ENCODE measurements at places on chromosomes 6 and 20. TPM values are rescaled to one million over a fixed set of nuclear protein-coding genes. Genes with fewer than 3 reads are reported as not detected.

DNA sequence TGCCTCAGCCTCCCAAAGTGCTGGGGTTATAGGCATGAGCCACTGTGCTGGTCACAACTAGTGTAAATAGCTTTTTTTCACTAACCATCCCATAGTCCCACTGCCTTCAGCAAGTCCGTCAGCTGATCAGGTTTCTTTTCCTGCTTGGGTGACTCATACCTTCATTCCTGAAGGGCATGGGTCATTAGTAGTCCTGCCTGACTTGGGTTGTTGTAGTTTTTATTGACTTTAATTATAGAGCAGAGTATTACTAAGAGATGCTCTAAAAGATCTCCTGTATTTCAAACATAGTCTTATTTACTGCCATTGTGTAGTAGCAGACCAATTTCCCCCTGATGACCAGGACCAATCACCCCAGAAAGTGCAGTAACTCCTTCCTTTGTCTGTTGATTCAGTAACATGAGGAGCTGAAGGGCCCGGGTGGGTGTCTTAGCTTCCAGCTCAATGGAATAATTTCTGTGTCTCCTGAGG lies 25.8 kb downstream of the HLA-C start:
- no peak overlapping the region for H3K4me3 ChIP-seq
- no peak for DNase-seq

ANKRD66 gene
- not detected for polyA plus RNA-seq

- no peaks in the 10 kb centered on the region for H3K27me3 ChIP-seq
- no peaks in the 10 kb centered on the region for H3K4me1 ChIP-seq
- H3K36me3 ChIP-seq: no peaks in the 10 kb centered on the region
- no peak for DNase-seq
These were observed 23.7 kb upstream of the SIRT5 start for GRCh38 chr6:13550656-13551055.

BNIP5 gene
- polyA plus RNA-seq: not detected

GRCh38 chr20:33567949-33568348 lies 78.1 kb downstream of the CBFA2T2 start:
- no peak overlapping the region for H3K27ac ChIP-seq
- no peak overlapping the region for H3K4me3 ChIP-seq
- no peaks in the 10 kb centered on the region for H3K4me1 ChIP-seq
- no peaks in the 10 kb centered on the region for H3K27me3 ChIP-seq

GRCh38 chr6:68572525-68572924 lies 62.6 kb upstream of the ADGRB3 start:
- no peak overlapping the region for H3K4me3 ChIP-seq
- H3K4me1 ChIP-seq: no peaks in the 10 kb centered on the region
- DNase-seq: peak; percentile 11
- no peaks in the 10 kb centered on the region for H3K36me3 ChIP-seq
- H3K27me3 ChIP-seq: no peaks in the 10 kb centered on the region
- no peak overlapping the region for H3K27ac ChIP-seq

DNA sequence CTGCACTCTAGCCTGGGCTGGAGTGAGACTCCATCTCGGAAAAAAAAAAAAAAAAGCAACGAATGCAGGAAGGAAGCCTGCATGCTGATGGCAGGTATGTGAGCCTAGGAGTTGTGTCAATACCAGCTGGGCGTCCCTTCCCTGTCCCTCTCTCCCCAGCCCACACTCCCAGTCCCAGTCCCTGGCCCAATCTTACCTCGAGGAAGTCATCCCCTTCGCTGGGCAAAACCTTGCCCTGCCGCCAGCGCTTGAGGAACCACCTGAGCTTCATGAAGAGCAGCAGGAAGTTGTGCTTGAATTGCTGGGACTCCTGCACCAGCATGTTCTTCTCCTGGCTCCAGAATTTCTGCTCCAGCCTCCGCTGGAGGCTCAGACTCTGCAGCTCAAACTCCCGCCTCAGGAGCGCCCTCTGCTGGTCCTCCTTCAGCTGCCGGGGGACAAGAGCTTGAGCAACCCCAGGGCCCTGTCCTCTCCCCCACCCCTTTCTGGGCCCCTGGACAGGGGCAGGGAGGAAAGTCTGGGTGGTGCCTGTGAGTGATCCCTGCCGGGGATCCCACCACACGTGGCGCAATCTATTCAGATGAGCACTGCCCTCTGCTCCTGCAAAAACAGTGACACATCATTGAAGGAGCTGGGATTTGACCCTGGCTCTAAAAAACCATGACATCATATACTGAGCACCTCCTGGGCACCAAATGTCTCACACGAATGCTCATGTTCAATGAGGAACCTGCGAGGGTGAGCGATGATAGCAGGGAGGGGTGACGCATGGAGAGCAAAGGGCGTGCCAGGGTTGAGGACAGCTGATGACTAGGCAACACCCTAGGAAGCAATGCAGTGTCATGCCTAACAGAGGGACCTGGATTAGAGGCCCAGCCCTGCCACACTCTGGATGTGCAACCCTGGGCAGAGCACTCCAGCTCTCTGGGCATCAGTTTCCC lies 35.0 kb upstream of the DSN1 start:
- no peaks in the 10 kb centered on the region for H3K27me3 ChIP-seq
- peaks cover 54% of the 10 kb centered on the region for H3K36me3 ChIP-seq

- DNase-seq: no peak
These were observed 60.4 kb downstream of the SULF2 start for GRCh38 chr20:47724910-47725247.

GRCh38 chr20:62493253-62493885 lies 17.6 kb upstream of the GATA5 start:
- no peak overlapping the region for H3K4me3 ChIP-seq
- peak; percentile 64 for DNase-seq
- peaks cover 8% of the 10 kb centered on the region for H3K4me1 ChIP-seq
- no peaks in the 10 kb centered on the region for H3K36me3 ChIP-seq
- H3K27me3 ChIP-seq: peaks cover 4% of the 10 kb centered on the region
- no peak overlapping the region for H3K27ac ChIP-seq

HTR1B gene
- polyA plus RNA-seq: 0.63 TPM

GRCh38 chr6:36302227-36302976 lies 32.5 kb downstream of the PNPLA1 start:
- H3K36me3 ChIP-seq: no peaks in the 10 kb centered on the region
- H3K27ac ChIP-seq: no peak overlapping the region
- H3K27me3 ChIP-seq: no peaks in the 10 kb centered on the region
- H3K4me3 ChIP-seq: peak overlapping the region; percentile 21
- H3K4me1 ChIP-seq: no peaks in the 10 kb centered on the region

- H3K27ac ChIP-seq: no peak overlapping the region
- DNase-seq: no peak
- no peaks in the 10 kb centered on the region for H3K36me3 ChIP-seq
- peaks cover under 1% of the 10 kb centered on the region for H3K27me3 ChIP-seq
- H3K4me1 ChIP-seq: no peaks in the 10 kb centered on the region
These were observed 82.0 kb downstream of the PPP1R14C start for GRCh38 chr6:150224820-150225219.

ETV7 gene
- 0.31 TPM for polyA plus RNA-seq

DNA sequence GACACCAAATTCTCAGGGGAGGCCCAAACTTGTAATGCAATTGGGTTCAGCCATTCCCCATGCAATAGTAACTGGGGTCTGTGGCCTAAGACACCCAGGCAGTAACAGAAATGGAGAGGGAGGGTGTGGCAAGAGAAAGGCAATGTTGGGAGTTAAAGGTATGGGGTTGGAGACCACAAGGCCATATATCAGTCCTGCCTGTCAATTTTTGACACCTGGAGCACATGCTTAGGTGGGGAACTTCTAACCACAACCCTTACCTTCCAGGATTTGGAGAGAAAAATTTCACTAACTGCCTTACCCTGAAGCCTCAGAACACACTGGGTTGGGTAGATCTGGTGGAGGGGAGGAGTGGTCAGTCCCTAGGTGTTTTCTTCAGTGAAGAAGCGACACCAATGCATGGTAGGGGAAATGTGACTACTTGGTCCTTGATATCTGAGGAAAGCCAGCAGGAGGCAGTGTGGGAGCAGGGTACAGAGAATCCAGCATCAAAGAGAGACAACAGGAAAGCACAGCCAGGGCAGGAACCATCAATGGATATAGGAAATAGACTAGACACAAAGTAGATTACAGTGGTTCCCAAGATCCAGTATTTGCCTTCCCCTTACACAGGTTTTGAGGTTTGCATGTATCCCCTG lies 6.8 kb upstream of the USP49 start:
- H3K36me3 ChIP-seq: peaks cover 24% of the 10 kb centered on the region
- no peak overlapping the region for H3K27ac ChIP-seq
- no peak overlapping the region for H3K4me3 ChIP-seq
- H3K27me3 ChIP-seq: no peaks in the 10 kb centered on the region
- DNase-seq: no peak

GRCh38 chr6:152273638-152274037 lies 363.5 kb downstream of the SYNE1 start:
- no peak for DNase-seq
- H3K4me1 ChIP-seq: no peaks in the 10 kb centered on the region
- H3K36me3 ChIP-seq: peaks cover 36% of the 10 kb centered on the region
- no peaks in the 10 kb centered on the region for H3K27me3 ChIP-seq
- no peak overlapping the region for H3K27ac ChIP-seq

GRCh38 chr6:131029626-131030297 lies 33.3 kb downstream of the EPB41L2 start:
- H3K27me3 ChIP-seq: no peaks in the 10 kb centered on the region

MRPL14 gene
- polyA plus RNA-seq: 97.0 TPM

GRCh38 chr6:34455831-34456230 lies 10.0 kb upstream of the PACSIN1 start:
- H3K27me3 ChIP-seq: no peaks in the 10 kb centered on the region
- no peaks in the 10 kb centered on the region for H3K4me1 ChIP-seq
- no peak overlapping the region for H3K4me3 ChIP-seq

DNA sequence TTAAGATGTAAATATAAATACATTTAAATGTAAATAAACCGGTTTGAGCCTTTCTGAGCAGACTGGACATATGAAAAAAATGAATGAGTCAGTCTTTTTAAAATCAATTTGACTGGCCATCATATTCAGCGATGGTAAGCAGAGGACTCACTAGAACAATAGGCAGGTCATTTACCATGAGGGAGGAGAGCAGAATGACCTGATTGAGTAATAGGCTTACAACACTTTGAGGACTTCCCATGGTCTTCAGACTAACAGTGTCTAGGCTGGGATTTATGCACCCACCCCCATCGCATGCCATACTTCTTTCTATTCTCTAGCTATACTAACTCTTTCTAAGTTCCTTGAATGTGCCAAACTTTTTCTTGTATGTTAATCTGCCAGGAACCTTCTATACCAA lies 241.9 kb upstream of the RAB32 start:
- DNase-seq: no peak
- H3K4me3 ChIP-seq: no peak overlapping the region
- no peaks in the 10 kb centered on the region for H3K36me3 ChIP-seq
- H3K4me1 ChIP-seq: peaks cover 8% of the 10 kb centered on the region

- H3K4me1 ChIP-seq: peaks cover 5% of the 10 kb centered on the region
- DNase-seq: no peak
- H3K36me3 ChIP-seq: no peaks in the 10 kb centered on the region
- H3K27me3 ChIP-seq: no peaks in the 10 kb centered on the region
These were observed 197.3 kb downstream of the ZFAND3 start for GRCh38 chr6:38016824-38017223.

MRAP2 gene
- 0.44 TPM for polyA plus RNA-seq

NQO2 gene
- polyA plus RNA-seq: 22.5 TPM

DNA sequence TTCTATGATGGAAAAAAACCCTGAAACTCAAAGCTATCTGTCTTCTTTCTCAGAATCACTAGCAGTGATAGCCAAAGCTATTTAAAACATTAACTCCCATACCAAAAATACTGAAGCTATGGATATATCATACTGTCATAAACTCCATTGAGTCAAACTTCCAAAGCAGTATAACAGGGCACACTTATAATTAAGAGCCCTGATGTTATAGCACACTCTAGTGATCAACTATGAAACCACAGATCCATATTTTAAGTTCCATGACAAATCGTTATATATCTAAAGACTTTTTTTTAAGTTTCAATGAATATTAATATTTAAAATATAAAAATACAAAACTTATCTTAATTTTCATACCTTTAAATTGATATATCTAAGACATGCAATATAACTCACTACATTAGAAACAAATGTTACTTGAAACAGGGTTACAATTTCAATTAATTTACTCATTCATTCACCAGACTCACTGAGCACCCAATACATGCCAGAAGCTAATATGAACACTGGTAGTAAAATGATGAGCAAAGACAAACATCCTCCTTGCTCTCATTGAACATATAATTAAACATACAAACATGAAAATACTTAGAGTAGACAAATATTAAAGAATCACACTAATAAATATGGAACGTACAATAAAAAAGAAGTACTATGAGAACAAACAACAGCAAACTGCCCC lies 69.3 kb downstream of the IBTK start:
- peaks cover 66% of the 10 kb centered on the region for H3K36me3 ChIP-seq
- peak; percentile 19 for DNase-seq
- no peaks in the 10 kb centered on the region for H3K4me1 ChIP-seq
- peak overlapping the region; percentile 51 for H3K27ac ChIP-seq
- no peaks in the 10 kb centered on the region for H3K27me3 ChIP-seq

DNA sequence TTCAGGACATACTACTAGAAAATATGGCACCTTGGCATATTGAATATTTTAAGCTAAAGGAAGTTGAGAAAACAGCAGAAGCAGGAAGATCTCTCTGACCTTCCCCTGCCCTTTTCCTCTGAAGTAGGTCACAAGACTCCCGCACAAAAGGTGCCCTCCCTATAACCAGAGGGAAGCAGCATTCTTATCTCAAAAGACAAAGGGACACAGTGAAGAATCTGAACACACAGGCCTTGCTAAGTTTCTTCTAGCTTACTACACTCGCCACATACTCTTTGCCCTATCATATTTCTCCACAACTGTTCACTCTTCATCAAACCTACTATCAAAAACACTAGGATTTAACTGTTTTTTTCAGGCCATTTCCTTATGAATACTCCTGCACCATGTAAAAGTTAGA lies 151.2 kb downstream of the ELOVL4 start:
- H3K4me3 ChIP-seq: no peak overlapping the region
- H3K27ac ChIP-seq: peak overlapping the region; percentile 87
- DNase-seq: no peak
- no peaks in the 10 kb centered on the region for H3K27me3 ChIP-seq
- H3K4me1 ChIP-seq: no peaks in the 10 kb centered on the region
- H3K36me3 ChIP-seq: no peaks in the 10 kb centered on the region

- H3K36me3 ChIP-seq: no peaks in the 10 kb centered on the region
- no peaks in the 10 kb centered on the region for H3K27me3 ChIP-seq
- peak overlapping the region; percentile 97 for H3K27ac ChIP-seq
- H3K4me1 ChIP-seq: peaks cover 7% of the 10 kb centered on the region
These were observed 15.1 kb upstream of the ZNF217 start for GRCh38 chr20:53608456-53609452.

GRCh38 chr20:61404303-61404702 lies 152.2 kb downstream of the CDH4 start:
- H3K27ac ChIP-seq: no peak overlapping the region
- no peaks in the 10 kb centered on the region for H3K36me3 ChIP-seq
- H3K4me3 ChIP-seq: no peak overlapping the region
- no peak for DNase-seq
- H3K27me3 ChIP-seq: no peaks in the 10 kb centered on the region

- no peaks in the 10 kb centered on the region for H3K4me1 ChIP-seq
- no peaks in the 10 kb centered on the region for H3K27me3 ChIP-seq
- no peak overlapping the region for H3K27ac ChIP-seq
- DNase-seq: no peak
- no peak overlapping the region for H3K4me3 ChIP-seq
These were observed 3.0 kb downstream of the ZC2HC1B start for GRCh38 chr6:143867236-143867635.

- no peaks in the 10 kb centered on the region for H3K36me3 ChIP-seq
- no peaks in the 10 kb centered on the region for H3K27me3 ChIP-seq
- no peaks in the 10 kb centered on the region for H3K4me1 ChIP-seq
- DNase-seq: no peak
- no peak overlapping the region for H3K4me3 ChIP-seq
- H3K27ac ChIP-seq: no peak overlapping the region
These were observed 77.0 kb upstream of the MAP3K7 start for GRCh38 chr6:90663873-90664272.

- DNase-seq: no peak
- no peaks in the 10 kb centered on the region for H3K27me3 ChIP-seq
- H3K36me3 ChIP-seq: no peaks in the 10 kb centered on the region
- no peak overlapping the region for H3K4me3 ChIP-seq
- H3K4me1 ChIP-seq: no peaks in the 10 kb centered on the region
These were observed 16.7 kb upstream of the AVP start for GRCh38 chr20:3101251-3101650.

SFTA2 gene
- polyA plus RNA-seq: not detected

All from SK-N-SH (cell line).